Kidney tubule cell (primary cell): ENCODE measurements at places on chromosomes 5 and 9.

DNA sequence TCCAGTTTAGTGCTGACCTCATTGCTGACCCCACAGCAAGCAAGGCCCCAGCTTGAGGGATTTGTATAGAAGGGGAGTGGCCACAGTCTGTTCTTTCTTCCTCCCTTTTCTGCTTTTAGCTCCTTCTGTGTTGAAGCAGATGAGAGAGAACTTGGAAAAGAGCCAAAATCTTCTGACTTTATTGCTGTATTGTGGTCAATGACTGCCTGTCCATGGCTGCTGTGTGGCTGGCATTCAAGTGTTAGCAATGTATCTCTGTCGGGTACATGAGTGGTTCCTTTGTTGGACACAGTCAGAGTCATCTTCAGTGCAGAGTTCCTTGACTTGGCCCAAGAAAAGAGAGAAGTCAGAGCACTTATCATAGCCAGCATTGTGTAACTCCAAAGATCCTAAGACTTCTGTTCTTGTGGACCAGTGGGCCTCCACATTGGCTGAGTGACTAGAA, 154.1 kb downstream of the LRRC70 start:
- peak; percentile 83 for DNase-seq

DNA sequence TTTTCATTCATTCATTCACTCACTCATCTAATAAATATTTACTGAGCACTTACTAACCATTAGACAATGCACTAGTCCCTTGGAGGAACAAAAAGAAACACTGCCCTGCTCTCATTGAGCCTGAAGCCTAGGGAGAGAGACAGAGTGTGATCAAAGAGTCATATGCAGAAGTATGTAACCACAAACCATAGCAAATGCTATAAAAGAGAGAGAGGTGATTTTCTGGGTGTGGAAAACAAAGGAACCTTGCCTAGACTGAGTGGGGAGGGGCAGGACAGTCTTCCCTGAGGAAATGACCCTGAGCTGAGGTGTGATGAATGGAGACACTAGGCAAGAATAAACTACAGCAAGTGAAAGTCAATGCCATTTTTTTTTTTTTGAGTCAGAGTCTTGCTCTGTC, 10.8 kb upstream of the ADRA1B start:
- peak; percentile 100 for DNase-seq

GRCh38 chr5:149166128-149166527, 24.8 kb downstream of the ABLIM3 start:
- peak; percentile 80 for DNase-seq

- peak; percentile 21 for DNase-seq
Observed at GRCh38 chr9:128168731-128169308, 8.8 kb downstream of the BBLN start.
